ENCODE measurements at places on chromosomes 1 and 21.

DNA sequence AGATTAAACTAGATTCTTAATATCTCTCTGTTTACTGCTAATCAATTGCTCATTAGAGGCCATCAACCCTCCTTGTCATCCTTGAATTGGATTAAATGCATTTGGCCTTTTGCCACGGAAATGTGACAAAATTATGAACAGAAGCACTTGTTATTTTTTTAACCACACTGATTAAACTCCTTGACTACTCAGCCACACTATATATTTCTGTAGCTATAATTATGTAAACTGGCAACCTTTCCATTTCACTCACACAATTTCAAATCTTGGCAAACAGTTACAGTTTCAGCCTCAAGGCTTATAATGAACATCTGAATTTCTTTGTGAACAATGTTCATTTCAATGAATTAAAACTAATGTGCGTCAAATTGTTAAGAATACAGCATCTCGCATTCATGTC, 10.1 kb downstream of the ADAMTS5 start:
- no peak for DNase-seq

DNA sequence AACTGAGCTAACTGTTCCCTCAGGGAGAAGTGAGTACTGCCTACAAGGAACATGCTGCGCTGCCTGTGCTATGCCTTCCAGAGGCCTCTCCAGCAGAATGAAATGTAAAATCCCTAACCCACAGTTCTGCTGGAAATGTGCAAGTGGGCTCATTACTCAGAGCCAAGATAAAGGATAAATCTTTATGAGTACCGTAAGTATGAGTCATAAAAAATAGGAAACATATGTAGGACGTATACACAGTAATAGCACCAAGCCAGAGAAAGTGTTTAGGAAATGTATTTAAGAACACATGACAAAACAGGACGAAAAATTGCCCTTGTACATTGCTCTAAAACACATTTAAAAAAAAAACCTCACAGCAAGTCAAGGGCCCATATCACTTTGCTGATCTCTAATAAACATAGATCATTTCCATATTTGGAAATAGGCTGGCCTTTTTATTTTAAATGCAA, 104.6 kb downstream of the TGFBR3 start:
- DNase-seq, result no peak

- no peak for DNase-seq
Observed at GRCh38 chr1:223634423-223634822, 31.1 kb downstream of the CAPN8 start.

DNA sequence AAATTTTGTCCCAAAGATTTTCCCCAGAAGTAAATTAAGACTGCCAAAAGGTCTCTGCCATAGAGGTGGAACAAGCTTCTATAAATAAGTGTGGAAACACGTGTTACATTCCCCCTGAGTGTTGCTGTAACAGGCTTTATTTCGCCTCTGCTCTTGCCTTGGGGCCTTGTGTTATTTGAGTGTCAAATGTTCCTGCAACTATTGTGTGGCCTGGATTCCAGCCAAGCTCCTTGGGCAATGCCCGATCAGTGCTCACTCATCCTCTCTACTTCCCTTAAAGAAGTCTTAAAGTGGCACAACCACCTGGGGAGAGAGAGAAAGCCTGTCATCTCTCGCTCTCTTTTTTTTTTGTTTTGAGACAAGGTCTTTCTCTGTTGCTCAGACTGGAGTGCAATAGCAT, 156.7 kb downstream of the NR5A2 start:
- no peak for DNase-seq

DNA sequence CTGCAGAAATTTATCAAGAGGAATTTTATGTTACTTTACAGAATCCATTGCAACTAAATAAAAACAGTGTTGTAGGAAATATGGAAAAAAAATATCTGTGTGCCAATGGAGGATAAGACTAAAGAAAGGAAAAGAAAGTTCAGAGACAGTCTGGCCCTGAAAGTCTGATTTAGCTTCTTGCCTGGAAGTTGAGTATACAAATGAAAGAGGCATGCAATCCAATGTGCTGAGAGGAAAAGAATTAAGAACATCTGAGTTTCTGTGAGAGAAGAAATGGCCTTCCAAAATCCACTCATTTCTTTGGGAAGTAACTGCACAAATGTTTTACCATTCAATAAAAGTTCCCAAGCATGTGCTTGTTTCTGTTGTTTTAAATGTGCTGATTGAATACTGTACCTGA, 65.1 kb downstream of the LHX9 start:
- DNase-seq, result no peak
